Hematopoietic multipotent progenitor cell treated with erythropoietin and hydrocortisone succinate and interleukin-3 and kit ligand, for 6 days (in vitro differentiated cells): ENCODE measurements at places on chromosomes 2 and 18.

DNA sequence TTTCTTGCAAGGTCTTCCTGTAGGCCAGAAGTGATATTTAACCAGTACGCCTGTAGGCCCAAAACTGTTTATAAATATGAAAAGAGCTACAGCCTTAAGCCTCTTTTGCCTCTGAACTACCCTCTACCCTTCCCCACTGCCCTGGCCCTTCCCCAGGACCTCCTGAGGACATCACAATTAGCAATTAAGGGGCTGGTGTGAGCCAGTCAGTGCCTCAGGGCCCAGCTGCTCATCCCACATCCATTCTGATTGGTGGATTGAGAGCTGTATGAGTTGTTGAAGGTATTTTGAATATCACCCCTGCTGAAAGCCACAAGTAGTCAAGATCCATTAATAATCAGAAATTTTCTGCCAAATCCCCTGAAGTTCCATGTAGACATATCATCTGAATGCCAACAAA is 126.3 kb upstream of the TACR1 start:
- no peak for DNase-seq

DNA sequence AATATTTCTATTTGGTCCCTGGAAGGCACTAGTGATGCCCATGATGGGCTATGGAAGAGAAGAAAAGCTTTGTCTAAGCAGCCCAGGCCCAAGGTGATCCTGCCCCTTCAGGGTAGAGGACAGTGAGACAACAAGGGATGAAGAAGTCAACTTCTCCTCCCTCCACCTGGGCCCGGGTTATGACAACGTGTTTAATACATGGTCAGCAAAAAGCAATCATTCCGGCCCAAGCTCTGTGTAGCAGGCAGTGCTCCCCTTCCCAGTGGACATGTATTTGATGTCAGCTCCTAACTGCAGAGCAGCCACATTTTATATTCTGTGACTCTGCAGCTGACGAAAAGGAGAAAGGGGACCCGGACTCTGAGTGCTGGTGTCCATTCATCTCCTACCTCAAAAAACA is 67.2 kb upstream of the MFF start:
- no peak for DNase-seq

- no peak for DNase-seq
Observed at GRCh38 chr18:7974200-7974874, 407.2 kb downstream of the PTPRM start.

GRCh38 chr2:198273660-198274059 is 469.3 kb downstream of the PLCL1 start:
- no peak for DNase-seq

DNA sequence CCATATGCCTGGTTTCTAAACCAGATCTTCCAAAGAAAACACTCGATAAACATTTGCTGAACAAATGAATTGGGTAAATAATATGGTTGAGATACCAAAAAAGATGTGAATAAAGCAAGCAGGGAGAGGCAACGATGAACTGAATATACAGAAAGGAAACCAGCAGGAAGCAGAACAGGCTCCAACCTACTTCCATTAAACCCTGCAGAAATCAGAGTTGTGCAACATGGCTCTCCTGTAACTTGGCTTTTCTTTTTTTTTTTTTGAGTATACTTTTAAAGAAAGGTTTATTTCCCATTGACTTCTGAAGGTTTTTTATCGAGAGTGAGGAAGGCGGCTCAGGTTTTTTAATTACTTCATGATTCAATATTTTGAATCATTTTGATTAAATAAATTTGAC is 23.5 kb downstream of the ITSN2 start:
- no peak for DNase-seq

DNA sequence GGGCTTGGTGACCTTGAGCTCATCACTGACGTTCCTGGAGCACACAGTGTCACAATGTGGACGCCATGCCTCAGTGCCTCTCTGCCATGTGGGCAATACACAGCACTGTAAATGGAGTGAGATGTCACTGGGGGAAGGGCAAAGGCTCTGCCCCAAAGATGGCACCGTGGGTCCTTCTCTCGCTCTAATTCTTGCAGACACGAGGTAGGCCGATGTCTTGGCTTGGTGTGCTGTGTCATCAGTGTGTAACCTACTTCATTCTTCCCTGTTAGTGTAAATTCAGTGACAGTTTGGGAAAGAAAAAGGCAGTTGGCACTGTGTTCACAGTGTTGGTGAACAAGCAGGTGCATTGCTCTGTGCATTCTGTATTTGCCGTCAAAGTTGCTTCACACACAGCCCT is 309.3 kb upstream of the MYT1L start:
- no peak for DNase-seq

GRCh38 chr18:41396861-41397260 is 558.2 kb upstream of the PIK3C3 start:
- no peak for DNase-seq

DNA sequence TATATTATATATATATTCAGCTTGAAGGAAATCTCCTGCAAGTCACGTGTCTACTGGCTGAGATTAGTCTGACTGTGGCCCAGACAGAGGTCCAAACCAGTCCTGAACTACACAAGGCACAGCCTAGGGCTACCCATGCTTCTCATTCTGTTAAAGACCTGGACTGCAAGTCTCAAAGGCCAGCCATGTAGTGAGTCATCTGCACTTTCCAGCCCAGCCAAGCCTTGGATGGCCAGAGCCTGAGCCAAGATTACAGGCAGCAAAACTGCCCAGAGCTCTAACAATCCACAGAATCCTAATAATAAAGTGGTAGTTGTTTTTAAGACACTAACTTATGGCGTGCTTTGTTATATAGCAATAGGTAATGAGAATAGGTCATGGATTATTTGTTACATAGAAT is 259.6 kb downstream of the SS18 start:
- no peak for DNase-seq

DNA sequence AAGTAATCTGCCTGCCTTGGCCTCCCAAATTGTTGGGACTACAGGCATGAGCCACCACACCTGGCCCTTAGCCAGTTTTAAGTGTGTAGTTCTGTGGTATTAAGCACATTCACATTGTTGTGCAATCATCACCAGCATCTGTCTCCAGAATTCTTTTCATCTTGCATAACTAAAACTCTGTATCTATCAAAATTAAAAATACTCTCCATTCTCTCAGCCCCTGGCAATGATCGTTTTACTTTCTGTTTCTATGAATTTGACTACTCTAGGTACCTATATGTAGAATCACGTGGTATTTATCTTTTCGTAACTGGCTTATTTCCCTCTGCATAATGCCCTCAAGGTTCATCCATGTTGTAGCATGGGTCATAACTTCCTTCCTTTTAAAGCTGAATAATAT is 45.5 kb upstream of the CAVIN2 start:
- peak; percentile 49 for DNase-seq

DNA sequence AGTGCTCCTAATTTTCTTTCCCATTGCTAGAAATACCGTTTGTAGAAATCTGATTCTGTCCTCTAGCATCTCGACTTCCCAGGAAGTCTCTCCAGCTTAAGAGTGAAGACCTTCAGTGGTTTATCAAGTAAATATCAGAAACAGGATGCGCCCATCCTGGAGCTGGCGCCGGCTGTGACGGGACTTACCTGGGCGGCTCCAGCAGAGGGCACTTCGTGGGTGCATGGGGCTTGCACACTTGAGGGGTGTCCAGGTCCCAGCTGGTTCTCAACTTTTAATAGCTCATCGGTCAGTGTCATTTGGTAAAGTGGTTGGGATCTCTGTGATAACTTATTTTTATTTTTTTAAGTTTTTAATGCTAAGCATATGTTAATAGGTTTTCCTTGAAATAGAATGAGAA is 167.0 kb upstream of the TPO start:
- DNase-seq = no peak

- DNase-seq = no peak
Observed at GRCh38 chr2:129091620-129092019, 773.0 kb upstream of the HS6ST1 start.

DNA sequence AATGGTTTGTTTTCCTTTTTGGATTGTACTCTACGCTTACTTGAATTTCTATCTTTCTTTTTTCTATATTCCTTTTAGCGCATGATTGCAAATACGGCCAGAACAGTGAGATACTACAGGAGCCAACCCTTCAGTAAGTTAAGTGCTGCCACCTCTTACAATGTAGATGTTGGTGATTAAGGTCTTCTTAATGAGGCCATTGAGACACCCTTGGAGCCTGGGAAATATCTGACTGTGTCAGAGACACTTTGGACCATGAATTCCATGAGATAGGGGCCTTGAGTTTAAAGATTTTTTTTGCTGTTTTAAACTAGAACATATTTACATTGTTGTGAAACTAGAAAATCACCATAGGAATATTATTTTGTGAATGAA is 27.1 kb upstream of the MAP3K20 start:
- no peak for DNase-seq

- no peak for DNase-seq
Observed at GRCh38 chr18:33711514-33711913, 133.5 kb downstream of the ASXL3 start.

- peak; percentile 42 for DNase-seq
Observed at GRCh38 chr2:190465060-190465459, 56.9 kb downstream of the MFSD6 start.

GRCh38 chr2:45353879-45354278 is 257.2 kb downstream of the SRBD1 start:
- DNase-seq = no peak

GRCh38 chr18:10739152-10739551 is 213.3 kb downstream of the NAPG start:
- DNase-seq = no peak

DNA sequence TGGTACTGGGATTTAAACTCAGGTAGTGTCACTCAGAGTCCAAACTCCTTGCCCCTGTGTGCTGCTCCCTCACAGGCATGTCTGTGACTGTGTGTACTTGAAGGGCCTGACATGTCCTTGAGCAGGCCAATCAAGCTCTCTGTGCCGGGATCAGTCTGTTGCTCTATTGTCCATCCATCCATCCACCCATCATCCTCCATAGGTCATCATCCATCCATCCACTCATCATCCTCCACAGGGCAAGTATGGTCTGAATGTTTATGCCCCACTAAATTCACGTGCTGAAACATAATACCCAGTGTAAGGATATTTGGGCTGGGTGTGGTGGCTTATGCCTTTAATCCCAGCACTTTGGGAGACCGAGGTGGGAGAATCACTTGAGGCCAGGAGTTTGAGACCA is 24.5 kb upstream of the NEB start:
- DNase-seq = no peak

GRCh38 chr2:211077216-211077767 is 520.9 kb downstream of the CPS1 start:
- DNase-seq = no peak

GRCh38 chr2:48210189-48210588 is 303.9 kb upstream of the FBXO11 start:
- DNase-seq = no peak

- no peak for DNase-seq
Observed at GRCh38 chr2:104876606-104877570, 23.0 kb downstream of the POU3F3 start.

- DNase-seq = no peak
Observed at GRCh38 chr2:157426477-157426994, 17.4 kb downstream of the CYTIP start.

GRCh38 chr2:54348646-54349045 is 92.6 kb upstream of the TSPYL6 start:
- DNase-seq = no peak

- DNase-seq = no peak
Observed at GRCh38 chr2:69733342-69734034, 8.4 kb upstream of the ANXA4 start.

DNA sequence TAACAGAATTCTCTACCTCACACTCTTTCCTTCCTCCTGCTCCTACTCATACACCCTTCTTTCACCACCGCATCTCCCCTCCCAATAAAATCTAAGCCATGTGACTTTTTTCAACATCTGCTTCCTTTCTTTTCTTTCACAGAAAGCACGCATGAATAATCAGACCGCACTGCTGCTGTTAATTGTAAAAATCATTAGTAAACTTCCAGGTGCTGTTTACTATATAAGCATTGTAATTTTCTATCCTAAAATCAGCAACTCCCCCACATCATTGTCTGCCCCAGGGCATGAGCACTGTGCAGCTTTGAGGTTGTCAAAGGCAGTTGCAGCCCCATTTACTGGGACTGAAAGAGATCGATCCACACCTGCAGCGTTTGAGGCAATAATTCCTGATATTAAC is 782.6 kb upstream of the ID2 start:
- DNase-seq = peak; percentile 12

DNA sequence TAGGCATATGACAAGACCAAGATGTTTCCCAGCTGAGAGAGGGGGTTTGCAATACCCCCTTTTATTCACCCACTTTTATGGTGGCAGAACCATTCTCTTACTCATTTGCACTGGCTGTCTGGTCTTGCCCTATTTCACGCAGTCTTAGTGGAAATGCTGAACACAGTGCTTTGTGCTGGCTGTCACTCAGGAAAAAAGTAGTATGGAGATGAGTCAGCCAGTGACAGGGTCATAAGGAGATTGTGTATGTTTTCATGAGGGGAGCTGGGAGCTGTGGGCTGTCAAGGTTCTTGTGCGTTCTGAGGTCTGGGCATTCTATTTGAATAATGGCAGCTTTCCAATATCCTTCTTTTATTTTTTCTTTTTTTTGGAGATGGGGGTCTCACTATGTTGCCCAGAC is 10.9 kb upstream of the CNRIP1 start:
- no peak for DNase-seq

DNA sequence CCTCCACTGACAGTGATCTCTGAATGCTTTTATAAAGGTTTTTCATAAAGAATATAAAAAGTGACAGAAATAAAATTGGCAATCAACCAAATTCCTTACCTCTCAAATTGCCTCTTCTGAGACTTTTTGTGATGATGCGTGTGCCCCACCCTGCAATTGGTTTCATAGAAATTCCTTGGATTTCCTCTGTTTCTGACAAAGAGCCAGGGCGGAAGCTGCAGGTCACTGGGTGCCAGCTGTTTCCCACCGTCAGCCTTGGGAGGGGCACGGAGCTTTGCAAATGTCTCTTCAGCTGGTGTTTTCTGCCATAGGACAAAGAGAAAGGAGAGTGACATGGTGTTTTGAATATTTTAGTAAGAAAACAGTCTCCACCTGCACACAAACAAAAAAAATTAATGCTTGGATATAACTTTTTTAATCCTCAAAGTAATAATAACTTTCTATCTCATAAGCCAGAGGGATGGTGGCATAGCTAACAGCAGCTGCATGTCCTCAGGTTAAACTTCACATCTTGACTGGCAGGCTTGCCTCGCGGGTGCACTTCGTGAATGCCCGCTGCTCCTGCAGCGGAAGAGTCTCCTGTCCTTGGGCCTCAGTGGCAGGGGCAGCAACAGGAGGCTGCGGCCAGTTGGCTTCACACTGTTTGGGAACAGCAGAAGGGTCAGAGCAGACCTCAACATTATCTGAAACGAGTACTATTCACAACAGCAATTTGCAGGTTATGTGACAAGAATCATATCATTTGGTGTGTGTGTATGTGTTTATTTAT is 24.7 kb downstream of the AGAP1 start:
- no peak for DNase-seq

- no peak for DNase-seq
Observed at GRCh38 chr2:240869109-240869955, 708 bp downstream of the AGXT start.

DNA sequence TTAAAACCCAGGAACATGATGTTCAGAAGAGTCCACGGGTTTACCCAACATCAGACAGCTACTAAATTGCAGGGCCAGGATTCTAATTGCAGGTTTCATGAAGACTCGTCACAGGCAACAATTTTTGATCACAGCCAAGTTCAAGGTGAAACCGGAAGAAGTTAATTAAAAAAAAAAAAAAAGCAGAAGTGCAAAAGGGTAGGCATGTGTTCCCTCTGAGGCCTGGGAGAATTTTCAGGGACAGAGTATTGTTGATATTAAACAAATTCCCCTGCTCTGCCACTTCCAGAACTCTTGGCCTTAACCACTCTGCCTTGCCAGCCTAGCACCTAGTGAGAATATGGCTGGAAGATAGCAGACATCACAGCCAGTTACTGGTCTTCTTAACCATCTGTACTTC is 99.4 kb upstream of the TRIB2 start:
- no peak for DNase-seq
